ENCODE measurements at places on chromosomes 6 and 20.
A peak's percentile ranks its signal among the peaks of the same experiment; 100 is the strongest.

DNA sequence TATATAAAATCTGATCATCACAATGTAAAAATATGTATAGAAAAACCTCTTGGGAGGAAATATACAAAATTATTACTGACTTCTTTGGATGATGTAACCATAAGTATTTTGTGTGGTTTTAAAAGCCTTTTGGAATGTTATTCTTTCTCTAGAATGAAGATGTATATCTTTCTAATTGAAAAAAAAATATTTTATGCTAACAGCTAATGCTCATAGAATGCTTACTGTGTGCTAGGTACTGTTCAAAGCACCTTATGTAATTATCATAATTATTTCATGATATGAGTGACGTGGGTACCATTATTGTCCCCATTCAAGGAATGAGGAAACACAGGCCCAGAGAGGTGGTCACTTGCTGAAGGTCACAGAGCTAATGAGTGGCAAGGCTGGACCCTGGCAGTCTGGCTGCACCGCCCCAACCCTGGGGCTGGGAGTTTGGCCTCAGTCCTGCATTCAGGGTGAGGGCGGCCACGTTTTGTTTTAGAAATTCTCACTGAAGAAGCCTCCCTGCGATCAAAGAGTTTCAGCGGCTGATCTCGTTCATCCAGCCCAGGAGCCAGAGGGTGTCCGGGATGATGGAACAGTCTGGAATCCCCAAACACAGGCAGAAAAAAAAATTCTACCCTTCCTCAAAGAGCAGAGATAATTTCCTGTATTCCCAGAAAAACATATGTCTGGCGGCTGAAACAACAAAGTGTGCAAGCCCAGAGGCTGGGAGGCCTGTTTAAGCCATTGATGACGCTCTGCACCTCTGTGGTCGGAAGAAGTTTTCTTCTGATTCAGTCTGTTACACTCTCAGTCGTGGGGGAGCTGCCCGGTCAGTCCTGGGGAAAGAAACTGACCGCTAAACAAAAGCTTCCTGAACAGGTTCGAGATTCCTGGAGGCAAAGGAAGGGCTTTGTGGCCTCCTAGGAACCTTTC, 37.3 kb downstream of the TFEB start:
- DNase-seq = no peak

- DNase-seq = no peak
Measured at GRCh38 chr6:7891078-7891872, 19.3 kb downstream of the TXNDC5 start.

DNA sequence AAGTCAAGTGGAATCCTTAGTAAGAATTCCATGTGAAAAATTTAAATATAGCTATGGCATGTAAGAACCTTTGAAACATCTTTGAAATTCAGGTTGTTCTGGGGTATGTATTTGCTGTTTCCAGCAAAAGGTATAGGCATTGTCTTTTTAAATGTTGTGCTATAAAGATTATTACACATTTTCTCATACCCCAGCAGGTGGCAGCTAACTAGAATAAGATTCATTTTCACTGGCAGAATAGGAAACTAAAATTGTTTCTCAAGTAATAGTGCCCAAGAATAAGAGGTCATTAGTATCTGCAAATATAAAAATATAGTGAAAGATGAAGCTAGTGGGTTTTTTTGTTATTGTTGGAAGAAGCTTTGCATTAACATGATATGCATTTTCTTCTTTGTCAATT, 1.8 kb downstream of the GRIK2 start:
- DNase-seq = no peak

DNA sequence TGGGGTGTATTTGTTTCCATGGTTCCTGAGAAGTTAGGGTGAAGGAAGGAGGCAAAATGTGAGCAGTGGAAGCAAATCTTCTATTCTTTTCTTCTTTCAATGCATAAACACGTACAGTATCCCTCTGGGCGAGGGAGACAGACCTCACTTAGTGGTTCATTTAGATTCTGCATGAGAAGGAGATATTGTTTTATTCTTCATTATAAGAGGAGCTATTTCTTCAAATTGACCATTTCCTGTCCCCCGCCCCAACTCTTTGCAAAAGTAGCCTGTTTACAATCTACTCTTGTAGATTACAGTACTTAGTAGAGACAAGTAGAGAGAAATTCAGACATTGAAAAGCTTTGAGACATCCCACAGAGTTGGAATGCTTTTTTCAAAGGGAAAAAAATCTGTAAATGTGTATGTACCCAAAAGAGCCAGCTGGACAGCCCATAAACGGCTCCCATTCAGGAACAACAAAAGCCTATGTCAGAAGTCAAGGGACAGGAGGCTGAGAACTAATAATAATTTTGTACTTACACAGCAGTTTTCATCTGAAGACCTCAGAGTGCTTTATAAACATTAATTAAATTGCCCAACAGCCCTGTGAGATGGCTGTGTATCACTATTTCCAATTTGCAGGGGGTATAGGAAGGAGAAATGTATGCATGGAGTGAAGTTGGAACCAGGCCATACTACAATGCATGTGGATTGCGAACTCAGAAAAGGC, 23.9 kb downstream of the CD83 start:
- DNase-seq = no peak

DNA sequence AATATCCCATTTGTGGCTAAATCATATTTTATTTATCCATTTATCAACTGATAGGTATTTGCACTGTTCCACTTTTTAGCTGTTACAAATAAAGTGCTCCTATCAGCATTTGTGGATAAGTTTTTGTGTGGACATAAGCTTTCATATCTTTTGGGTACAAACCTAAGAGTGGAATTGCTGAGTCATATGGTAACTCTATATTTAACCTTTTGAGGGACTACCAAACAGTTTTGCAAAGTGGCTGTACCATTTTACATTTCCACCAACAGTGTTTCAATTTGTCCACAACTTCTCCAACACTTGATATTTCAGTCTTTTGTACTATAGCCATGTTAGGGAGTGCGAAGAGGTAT, 23.6 kb upstream of the ECHDC1 start:
- no peak for DNase-seq

GRCh38 chr6:111589366-111589765, 16.3 kb downstream of the TRAF3IP2 start:
- DNase-seq = no peak

GRCh38 chr20:38811769-38812168, 6.3 kb downstream of the PPP1R16B start:
- DNase-seq = no peak

DNA sequence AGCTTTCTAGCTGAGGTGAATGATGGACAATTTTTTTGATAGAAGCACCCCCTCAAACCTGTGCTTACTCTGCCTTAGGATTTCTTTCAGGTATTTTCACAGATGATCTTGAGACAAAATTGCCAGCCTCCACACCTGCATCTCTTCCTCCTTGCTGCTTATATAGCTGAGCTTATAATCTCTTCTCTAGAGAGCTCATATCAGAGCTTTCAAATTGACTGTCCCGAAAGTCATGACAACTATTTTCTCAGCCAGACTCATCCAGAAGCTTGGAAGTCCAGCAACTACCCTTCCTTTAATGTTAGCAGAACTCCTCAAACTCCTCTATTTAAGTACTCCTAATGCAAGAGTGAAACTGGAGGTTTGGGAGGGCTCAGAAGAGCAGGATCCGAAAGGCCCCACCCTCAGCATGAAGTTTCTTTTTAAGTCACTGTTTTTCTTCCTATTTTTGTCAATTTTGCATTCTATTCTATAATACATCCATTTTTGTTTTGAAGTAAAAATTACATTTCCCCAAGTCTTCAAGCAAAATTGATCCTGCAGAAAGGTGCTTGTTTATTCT, 12.7 kb downstream of the CGA start:
- DNase-seq = no peak

- no peak for DNase-seq
Measured at GRCh38 chr6:111804627-111805235, 68.5 kb downstream of the FYN start.

DNA sequence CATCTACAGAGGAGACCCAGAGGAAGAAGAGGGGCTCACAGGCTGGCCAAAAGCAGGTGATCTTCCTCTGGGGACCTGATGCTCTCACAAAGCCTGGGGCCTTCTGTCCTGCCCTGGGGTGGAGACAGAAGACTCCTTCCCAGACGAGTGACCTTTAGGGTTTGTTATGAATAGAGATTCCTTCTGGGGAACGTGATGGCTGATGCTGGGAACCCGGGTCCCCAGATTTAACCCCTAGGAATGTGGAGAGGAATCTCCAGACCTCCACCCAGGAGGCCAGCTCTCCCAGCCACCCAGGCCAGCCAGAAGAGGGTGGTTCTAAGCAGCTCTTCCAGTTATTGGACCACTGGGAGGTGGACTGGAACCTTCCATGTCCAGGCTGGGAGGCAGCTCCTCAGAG, 16.8 kb upstream of the CCN5 start:
- DNase-seq = no peak

DNA sequence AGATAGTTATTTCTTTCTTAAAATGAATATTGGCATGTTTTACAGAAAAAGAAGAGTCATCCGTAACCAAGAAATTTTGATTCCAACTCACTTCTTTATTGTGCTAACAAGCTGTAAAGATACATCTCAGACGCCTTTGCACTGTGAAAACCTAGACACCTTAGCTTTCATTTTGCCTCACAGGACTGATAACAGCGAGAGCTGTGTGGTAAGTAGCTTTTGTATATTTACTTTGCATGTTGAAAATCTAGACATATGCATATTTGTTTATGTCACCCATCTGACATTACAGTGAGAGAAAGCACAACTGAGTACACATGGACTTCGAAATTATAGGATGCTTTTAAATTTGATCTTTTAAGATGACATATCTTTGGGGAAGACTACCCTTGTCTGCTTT, 64.7 kb downstream of the CCN2 start:
- DNase-seq = no peak

DNA sequence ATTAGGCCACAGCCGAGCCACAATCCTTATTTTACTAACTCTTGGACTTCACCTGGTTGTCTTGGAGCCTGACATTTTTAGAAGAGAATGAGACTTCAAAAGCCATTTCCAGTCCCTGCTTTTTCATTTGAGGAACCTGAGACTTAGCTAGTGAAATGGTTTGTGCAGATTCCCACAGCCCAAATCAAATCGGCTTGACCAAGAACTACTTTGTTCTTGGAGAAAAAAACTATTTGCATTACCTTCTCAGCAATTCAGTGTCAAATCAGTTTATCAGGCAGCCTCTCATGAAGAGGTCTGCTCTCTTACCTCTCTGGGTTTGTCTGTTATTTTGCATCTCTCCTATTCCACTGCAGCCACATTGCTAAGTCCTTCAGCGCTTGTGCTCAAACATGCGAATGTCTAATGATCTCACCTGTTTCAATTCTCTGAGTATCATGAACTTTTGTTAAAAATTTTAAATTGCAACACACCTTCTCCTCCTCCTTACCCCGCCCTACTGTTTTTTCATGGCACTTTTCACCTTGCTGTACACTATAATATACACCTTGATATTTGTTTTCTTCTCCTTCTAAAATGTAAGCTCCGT, 573 bp upstream of the IFNGR1 start:
- no peak for DNase-seq

DNA sequence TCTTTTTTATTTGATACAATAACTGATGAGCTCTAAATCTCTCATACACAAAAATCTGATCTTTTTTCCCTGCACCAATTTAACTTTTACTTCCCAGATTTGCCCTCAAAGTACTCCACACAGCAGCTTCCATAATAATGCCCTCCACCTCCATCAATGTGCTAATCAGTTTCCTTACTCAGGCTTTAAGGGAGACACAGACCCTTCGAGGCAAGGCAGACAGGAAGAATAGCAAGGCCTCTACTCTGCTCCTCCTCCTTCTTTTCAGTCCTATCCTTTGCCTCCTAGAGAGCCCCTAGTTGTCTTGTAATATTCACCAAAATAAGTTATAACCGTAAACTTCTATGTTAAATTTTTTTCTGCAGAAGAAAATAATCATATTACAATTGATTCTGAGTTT, 444.9 kb upstream of the RNF217 start:
- DNase-seq = no peak

DNA sequence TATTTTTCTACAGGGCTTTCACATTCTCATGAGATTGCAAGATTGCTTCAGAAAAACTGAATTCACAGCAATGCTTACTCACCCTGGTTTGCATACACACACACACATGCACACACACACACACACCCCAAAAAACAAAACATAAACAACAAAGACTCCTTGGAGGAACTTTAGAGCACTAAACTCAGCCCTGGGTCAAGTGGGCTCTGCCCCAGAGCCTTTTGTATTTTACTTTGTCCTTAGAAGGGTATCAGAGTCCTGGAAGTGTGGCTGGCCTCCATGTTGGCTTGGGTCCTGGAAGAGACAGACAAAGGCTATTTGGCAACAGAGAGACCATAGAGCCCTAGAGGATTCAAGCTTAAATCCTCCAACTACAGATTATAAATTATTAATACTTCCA, 8.0 kb upstream of the CST9 start:
- no peak for DNase-seq

- DNase-seq = no peak
Measured at GRCh38 chr20:35121186-35121585, 25.9 kb downstream of the EDEM2 start.

- DNase-seq = no peak
Measured at GRCh38 chr6:1473166-1473565, 83.8 kb downstream of the FOXF2 start.

DNA sequence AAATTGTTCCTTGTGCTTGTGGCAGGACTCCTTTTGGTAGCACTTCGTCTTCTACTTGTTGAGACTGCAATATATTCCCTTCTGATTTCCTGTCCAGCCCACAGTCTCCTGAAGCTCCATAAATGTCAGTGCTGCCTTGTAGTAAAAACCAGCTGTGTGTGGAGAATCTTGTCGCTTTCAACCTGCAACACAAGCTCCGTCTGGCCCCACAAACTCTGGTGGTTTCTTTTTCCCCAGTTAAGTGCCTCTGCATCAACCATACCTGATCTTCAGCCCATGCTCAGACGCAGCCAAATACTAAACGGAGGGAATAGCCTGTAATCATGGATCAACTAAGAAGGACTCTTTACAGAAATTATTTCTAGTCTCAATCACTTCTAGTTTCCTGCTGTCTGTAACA, 1133.3 kb upstream of the ADGRB3 start:
- no peak for DNase-seq

GRCh38 chr20:58045579-58045978, 182.9 kb downstream of the ANKRD60 start:
- no peak for DNase-seq

GRCh38 chr6:101001012-101001411, 119.9 kb upstream of the ASCC3 start:
- no peak for DNase-seq

GRCh38 chr6:128271011-128271410, 249.4 kb downstream of the PTPRK start:
- DNase-seq = no peak

GRCh38 chr6:44800171-44800783, 412.8 kb downstream of the CDC5L start:
- DNase-seq = peak; percentile 68
